Dermis blood vessel endothelial cell (primary cell): ENCODE measurements at places on chromosomes 13 and 19. TPM values are rescaled to one million over a fixed set of nuclear protein-coding genes. Genes with fewer than 3 reads are reported as not detected.

ZNF726 gene
- 6.1 and 7.8 TPM in 2 replicates for total RNA-seq

CEACAM20 gene
- total RNA-seq, result 0.05 TPM in 1 of 2 replicates, not detected in the other

HCN2 gene
- 0.34 and 0.70 TPM in 2 replicates for total RNA-seq

PABPC3 gene
- under 0.01 and 0.14 TPM in 2 replicates for total RNA-seq

LYPD5 gene
- 0.09 and 0.17 TPM in 2 replicates for total RNA-seq

LRFN3 gene
- 3.6 and 3.7 TPM in 2 replicates for total RNA-seq

ZNF682 gene
- 2.7 and 5.4 TPM in 2 replicates for total RNA-seq

HRC gene
- total RNA-seq, result not detected in 2 replicates

DCUN1D2 gene
- total RNA-seq, result 10.0 and 10.2 TPM in 2 replicates
